NCI-H1694 (cell line): ENCODE measurements at places on chromosomes 12 and 14.
A peak's percentile ranks its signal among the peaks of the same experiment; 100 is the strongest.

GRCh38 chr12:1691123-1692007, 495 bp downstream of the ADIPOR2 start:
- no peak for DNase-seq

DNA sequence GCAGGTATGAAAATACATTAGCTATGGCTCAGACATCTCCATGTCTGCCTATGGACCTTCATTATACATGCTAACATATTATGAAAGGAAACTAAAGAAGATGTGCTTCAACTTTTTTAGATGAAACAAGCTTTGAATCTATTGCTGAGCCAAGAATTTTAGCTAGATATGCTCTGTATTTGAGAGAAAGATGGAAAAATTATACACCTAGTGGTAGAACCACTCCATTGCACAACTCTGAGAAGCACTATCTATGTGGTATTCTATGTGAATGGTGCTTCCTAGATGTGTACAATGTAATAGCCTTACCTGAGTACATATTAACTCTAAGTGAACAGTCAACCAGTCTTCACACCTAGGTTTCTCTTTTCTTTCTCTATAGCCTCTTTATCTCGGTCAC, 17.3 kb downstream of the EPYC start:
- DNase-seq, result no peak

DNA sequence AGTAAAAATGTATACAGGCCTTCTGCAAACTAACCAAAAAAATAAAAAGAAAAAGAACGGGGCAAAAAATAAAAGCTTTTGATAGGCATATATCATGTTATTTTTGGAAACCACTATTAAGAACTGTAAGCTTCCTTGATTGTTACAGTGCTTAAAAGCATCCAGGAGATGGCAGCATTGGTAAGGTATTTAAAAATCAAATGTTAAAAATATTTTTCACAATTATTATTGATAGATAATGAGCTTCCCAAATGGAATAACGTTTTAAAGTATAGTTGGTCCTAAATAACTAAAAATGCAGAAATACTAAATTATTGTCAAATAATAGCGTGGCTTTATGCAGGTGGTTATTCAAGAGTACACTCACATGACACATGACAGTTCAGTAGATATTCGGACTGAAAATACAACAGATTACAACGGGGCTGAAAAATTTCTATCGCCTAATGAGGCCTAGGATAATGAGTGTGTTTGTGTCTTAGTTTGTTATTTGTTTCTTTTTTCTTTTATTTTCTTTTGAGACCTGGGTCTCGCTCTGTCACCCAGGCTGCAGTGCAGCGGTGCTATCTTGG, 127.2 kb upstream of the ATF7IP start:
- DNase-seq, result peak; percentile 35

DNA sequence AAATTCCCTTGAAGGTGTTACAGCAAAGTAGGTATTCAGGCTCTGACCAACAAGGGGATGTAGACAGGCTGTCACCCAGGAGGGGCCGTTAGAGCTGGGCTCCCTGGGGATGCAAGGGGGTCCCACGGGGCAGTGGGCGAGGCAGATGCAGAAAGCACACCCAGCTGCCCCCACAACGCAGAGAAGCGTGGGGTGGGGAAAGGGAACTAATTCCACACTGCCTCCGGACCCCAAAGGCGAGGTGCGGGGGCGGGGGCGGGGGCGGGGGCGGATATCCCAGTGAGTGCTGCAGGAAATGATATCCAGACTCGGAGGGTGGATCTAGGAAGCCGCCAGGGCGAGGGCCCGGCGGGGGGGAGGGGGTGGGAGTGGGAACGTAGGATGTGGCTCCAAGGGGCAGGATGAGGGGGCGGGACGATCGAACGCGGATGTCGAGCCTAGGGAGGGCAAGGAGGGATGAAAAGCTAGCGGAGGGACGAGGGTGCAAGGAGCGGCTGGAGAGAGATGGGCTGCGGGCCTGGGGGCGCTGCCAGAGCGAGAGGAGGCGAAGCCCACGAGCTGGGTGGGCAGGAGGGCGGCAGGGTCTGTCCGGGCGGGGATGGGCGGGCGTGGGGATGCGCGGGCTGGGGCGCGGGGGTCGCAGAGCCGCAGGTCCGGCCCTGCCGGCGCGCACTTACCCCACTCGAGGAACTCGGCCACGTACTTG, 874 bp downstream of the CDC42BPB start:
- peak; percentile 55 for DNase-seq

GRCh38 chr14:101174980-101175606, 271.6 kb upstream of the RTL1 start:
- DNase-seq, result no peak

GRCh38 chr14:28911521-28911920, 144.9 kb downstream of the FOXG1 start:
- DNase-seq, result no peak

- no peak for DNase-seq
Measured at GRCh38 chr12:543114-543451, 83.3 kb downstream of the B4GALNT3 start.

GRCh38 chr14:102474934-102475333, 34.6 kb downstream of the ANKRD9 start:
- peak; percentile 58 for DNase-seq

DNA sequence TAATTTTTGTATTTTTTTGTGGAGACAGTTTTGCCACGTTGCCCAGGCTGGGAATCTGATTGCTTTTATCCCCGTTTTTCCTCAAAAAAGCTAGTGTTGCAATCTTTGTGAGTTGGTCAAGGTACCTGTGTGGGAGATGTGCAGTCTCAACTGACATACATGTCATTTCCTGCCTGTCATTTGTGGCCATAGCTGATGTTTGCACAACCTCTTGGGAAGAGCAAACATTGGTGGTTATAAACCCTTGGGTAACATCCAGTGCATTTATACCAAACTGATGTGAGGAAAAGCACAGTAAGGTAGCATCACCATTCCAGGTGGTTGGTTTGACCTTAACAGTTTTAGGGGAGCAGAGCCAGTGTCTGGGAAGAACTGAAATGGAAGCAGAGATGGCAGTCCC, 54.7 kb downstream of the ATG14 start:
- DNase-seq, result no peak

- DNase-seq, result no peak
Measured at GRCh38 chr14:72663956-72664650, 229.8 kb downstream of the DPF3 start.

DNA sequence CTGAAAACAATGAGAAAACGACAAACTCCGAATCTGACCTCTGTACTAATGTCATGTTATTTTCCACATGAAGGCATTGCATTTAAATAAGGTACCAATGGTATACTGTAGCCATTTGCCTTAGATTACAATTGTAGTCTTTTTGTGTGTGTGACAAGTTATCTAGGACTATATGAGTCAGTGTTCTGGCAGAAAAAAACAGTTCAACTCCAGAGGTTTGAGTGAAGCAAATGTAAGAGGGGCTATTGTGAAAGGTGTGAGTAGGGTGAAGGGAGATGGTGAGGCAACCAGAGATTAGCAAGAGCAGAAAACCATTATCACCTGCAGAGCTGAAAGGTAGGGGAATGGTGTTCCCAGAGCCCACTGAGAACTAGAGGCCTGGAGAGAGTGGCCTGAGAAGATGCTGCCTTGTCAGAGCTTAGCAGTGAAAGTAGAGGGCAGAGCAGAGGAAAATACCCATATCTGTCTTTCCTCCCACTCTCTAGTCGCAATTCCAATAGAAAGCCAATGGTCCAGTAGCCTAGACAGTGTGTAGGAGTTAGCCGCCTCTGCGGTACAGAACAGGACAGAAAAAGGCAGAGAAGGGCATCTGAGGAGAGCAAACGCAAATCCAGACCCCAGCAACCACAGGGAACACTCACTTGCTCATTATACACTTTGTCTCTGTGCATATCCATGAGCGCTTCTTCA, 112.2 kb downstream of the DYRK2 start:
- no peak for DNase-seq

GRCh38 chr12:58341791-58342190, 400.4 kb downstream of the ATP23 start:
- peak; percentile 72 for DNase-seq

DNA sequence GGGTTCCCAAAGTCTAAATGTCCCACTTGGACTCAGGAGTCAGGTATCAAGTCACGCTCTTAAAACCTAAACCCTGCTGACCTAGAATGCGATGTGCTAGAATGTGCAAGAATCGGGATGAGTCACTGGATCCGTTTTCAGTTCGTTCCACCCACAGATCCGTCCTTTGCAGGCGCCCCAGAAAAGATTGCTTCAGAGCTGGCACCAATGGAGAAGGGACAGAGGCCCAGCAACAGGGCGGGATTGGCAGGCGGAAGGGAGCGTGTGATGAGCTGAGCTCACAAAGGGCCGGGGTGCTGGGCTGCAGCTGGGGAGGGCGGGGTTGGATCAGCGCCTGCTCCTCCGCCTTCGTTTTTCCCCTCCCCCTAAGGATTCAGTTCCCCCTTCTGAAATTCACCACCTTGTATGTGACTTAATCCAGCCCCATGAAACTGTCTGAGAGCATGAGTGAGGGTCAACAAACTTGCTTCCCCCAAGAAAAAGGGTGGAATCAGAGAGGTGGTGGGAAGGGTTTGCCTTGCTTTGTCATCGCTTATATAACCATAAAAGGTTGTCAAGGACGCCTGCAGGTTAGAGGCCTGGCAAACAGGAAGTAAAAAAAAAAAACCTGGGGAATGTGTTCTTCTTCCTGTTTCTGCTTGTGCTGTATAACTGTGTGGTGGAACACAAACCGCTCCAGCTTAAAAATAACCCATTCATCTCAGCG, 2.8 kb upstream of the UBC start:
- DNase-seq, result no peak

DNA sequence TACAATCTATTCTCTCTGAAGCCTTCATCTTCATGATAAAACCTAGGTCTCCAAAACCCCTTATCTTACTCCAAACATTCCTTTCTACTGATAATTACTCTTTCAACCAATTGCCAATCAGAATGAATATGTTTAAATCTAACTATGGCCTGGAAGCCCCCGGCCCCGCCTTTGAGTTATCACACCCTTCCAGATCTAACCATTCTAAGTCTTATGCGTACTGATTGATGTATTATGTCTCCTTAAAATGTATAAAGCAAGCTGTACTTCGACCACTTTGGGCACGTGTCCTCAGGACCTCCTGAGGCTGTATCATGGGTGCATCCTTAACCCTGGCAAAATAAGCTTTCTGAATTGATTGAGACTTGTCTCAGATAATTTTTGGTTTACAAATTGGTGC, 14.4 kb downstream of the PABPN1 start:
- no peak for DNase-seq

DNA sequence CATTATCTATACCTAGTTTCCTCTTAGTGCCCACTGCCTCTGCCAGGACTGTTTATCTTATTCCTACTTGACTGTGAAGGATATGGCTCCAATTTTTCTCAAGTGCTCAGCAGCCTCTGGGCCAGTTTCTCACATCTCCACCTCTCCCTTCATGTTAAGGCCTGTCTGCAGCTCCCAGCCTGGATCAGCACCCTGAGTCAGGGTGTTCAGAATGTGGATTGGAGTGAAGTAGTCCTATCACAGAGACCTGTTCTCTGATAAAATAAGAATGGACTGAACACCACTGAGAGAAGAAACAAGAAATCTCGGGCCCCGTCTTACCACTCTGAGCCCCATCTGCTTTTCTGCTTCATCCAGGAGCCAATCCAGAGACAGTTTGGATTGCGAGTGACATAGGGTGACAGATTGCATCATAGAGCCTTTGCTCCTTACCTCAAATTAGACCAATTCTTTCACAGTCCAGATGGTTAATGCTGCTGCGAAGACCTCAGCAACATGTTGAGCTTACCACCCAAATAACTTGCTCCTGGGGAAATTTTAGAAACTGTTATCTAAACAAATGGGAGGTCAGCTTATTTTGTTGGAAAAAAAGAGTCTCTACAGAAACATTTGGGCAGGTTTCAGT, 473.1 kb downstream of the PDZRN4 start:
- no peak for DNase-seq

DNA sequence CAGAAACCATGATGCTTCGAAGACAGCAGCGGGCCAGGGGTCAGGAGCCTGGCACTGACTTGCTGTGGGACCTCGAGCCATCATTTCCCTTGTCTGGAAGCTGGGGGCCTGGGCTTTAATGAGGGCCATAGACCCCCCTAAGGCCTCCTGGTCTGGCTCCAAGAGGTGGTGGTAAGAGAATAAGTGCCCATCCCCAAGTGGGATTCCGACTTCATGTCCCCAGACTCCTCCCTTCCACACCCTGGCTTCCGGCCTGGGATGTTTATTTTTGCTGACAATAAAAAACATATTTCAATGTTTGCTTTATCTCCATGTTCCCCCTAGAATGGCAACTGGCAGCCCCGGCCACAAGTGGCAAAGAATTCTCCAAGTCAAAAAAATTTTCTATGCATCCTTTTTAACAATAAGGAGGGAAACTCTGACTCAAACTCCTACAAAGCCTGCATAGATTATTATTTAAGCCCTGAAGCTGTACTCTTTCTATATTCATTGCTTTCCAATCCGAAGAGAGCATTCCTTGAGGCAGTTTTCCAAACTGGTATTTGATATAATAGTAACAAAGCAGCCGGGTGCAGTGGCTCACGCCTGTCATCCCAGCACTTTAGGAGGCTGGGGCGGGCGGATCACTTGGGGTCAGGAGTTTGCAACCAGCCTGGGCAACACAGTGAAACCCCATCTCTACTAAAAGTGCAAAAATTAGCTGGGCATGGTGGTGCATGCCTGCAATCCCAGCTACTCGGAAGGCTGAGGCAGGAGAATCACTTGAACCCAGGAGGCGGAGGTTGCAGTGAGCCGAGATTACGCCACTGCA, 84.0 kb downstream of the ITPK1 start:
- DNase-seq, result no peak

DNA sequence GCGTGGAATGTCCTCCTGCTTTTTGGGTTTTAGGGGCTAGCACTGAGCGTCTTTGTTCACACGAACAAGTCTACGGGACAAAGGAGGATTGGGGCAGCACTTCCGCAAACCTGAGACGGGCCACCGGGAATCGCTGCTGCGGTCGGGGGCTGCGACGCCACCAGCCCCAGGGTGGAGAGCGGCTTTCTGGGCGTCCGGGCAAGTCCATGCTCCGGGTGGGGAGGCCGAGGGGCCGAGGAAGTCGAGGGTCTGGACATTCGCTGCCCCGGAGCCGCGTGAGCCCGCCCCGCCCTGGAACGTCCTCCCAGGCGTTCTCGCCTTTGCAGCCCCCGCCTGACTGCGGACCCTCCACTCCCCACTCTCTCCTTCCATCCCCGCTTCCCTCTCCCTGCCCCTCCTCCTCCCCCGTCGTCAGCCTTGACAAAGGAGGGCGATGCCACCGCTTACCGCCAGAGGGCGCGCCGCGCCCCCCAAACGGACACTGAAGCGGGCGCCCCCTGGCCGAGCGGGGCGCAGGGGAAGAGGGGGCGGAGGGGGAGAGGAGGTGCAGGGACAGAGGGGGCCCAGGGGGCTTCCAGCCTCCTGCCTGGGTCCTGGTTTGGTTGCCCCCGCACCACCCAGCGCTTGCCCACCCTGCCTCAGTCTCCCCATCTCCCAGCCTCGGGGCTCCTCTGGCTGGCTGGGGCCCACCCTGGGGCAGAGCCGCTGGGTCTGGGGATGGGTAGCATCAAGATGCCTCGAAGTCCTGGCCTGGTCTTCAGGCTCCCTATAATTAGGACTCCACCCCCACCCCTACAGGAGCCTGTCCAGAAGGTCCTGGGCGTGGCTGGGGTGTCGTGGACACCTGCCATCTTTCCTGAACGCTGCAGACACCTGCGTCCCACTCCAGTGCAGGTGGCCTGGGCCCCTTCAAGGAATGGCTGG, 39.1 kb upstream of the INF2 start:
- peak; percentile 69 for DNase-seq

GRCh38 chr14:85400678-85401077, 129.3 kb upstream of the FLRT2 start:
- no peak for DNase-seq
